CD8-positive, alpha-beta memory T cell (primary cell): ENCODE measurements at places on chromosomes 16 and 17.
A peak's percentile ranks its signal among the peaks of the same experiment; 100 is the strongest.

- DNase-seq, result no peak
These were observed 49.6 kb upstream of the CLEC19A start for GRCh38 chr16:19235886-19236285.

- no peak for DNase-seq
These were observed 18.4 kb downstream of the SAP30BP start for GRCh38 chr17:75685499-75685898.

- no peak for DNase-seq
These were observed 22.6 kb upstream of the CPNE2 start for GRCh38 chr16:57069635-57070370.

GRCh38 chr16:6560306-6561100, 772.1 kb upstream of the RBFOX1 start:
- no peak for DNase-seq

DNA sequence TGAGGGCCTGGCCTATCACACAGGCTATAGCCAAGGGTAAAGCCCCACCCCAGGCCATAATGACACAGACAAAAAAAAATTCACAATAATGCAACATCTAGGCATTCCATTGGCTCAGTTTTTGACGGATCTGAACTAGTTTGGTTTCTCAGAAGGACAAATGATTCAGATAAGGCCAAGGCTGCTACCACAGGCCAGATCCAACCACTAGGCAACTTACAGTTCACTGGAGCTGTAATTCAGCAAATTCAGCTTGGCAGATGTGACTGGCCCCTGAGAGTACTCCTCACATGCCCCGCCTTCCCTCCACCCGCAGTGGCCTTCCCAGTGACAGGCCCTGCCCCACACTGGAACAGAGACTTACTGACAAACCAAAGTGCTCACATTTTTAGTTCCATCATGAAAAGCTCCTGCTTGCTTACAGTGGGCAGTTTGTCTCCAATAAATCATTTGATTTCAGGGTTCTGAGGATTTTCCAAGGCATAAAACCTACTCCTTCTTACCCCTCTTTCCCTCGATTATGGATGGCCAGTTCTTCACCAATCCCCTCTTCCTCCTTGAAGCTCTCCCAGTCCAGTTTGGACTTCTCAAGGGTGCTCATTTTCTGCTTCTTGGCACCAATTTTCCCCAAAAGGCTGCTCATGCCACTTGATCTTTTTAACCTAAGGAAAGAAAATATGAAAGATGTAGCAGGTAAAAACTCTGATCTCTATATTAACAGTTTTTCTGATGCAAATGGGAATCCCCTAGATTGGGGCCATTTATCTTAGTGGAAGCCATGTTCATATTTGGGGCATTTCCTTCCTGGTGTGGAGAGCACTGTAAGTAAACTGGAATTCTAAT, 53.3 kb upstream of the BCAR1 start:
- DNase-seq, result no peak

DNA sequence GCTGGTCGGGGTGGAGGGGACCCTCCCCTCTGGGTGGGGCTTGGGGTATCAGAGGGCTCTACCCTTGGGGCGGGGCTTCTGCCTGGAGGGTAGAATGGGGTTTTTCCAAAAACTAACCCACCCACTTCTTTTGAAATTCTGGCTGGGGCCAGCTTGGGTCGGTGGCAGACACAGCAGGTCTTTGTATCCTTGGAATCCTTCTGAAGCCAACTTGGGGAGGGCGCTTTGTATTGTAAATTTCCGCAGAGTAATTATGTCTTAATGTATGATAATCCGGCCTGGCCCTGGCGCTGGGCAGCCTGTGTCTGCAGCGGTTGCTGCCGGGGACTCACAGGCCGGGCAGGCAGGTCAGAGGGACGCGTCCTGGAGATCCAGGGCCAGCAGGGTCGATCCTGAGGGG, 33.9 kb upstream of the GSE1 start:
- no peak for DNase-seq

- no peak for DNase-seq
These were observed 35.0 kb upstream of the ALKBH5 start for GRCh38 chr17:18148586-18148985.

DNA sequence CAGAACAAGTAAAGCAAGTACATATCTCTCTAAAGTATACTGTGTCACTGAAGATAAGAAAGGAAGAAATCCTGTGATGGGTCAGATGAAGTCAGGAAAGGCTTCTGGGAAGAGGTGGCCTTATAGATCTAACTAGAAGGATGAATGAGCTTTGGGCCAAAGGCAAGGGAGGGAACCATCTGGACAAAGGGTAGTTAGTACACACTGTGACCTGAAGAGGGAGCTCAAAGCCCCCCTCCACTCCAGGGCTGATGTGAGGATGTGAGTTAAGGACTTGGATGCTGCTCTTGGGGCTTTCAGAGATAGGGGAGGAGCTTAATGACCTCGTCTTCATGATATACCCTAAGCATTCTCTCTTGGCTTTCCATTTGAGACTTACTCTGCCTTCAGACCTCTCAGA, 185.3 kb upstream of the CACNG3 start:
- no peak for DNase-seq

- DNase-seq, result no peak
These were observed 27.3 kb upstream of the CBFA2T3 start for GRCh38 chr16:89004209-89004831.

- no peak for DNase-seq
These were observed 43.4 kb downstream of the MYOCD start for GRCh38 chr17:12709063-12709462.

GRCh38 chr16:68420366-68420942, 27.9 kb downstream of the SMPD3 start:
- DNase-seq, result no peak

DNA sequence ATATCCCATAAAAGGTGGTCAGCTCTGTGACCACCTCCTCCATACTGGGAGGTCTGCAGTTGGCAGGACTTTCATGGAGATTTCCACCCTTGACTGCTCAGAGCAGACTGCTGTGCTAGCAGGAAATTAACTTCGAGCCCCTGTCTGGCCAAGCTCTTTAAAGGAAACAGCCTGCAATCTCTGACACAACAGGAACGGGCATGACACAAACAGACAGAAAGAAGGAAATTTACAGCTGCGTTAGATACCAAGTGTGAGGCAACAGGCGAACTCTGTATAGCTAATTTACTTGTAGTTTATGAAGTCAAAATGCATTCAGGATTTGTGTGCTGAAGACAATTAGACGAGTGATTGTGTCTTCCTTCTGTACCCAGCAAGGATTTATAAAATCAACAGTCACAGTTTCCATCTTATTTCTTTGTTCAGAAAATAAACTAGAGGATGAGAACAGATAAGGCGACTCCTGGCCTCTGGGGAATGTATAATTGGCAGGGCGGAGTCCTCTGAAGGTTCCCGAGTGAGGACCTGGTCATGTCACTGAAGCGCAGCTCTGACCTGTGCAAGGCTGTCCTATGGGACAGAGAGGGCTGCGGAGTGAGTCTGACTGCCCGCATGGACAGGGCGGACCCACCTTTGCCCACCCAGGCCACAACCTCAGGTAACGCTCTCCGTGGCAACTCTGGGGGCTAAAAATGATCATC, 16.1 kb downstream of the WIPI1 start:
- no peak for DNase-seq

DNA sequence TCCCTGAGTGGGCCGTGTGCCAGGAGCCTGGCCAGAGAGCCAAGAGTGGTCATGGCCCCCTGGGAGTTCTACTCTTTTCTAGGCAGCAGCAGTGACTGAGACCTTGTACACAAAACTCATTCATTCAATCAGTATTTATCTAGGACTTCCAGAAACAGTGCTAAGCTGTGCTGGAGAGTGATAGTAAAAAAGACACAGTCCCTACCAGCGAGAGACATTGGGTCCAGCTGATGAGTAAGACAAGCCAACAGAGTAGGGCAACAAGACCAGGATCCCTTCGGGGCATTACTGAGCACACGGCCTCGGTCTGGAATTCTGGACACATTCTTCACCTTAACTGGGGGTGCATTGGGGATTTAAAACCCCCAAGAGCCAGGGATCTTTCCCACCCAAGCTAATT, 20.2 kb downstream of the CBX4 start:
- no peak for DNase-seq

DNA sequence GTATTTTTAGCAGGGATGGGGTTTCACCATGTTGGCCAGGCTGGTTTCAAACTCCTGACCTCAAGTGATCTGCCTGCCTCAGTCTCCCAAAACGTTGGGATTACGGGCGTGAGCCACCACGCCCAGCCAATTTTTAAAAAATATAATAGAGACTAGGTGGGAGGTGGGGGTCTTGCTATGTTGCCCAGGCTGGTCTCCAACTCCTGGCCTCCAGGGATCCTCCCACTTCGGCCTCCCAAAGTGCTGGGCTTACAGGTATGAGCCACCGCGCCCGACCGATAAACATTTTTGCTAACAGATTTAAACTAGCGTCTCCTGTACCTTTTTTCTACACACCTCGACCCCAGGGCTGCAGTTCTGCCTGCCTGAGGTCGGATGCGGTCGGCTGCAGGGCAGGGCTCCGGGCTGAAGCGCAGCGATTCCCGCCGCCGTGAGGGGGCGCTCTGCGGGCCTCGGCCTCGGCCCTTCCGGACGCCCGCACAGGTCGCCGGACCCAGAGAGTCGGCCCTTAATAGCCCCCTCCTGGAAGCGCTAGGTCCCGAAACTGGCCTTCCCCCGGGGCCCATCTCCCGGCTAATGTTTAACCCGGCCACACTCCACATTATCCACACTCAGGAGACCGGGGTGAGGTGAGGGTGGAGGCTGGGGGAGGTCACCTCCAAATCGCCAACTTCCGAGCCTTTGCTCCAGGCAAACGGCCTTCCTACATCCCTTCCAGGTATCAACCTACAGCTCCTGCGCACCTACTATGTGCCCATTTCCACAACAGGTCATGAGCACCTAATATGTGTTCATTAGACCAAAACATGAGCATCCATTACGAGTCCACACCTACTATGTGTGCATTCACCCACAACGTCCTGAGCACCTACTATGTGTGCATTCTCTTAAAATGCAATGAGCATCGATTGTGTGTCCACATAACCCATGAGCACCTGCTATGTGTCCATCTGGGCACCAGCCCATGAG, 2.0 kb upstream of the GLIS2 start:
- DNase-seq, result no peak

GRCh38 chr17:76207275-76208059, 32.8 kb downstream of the RNF157 start:
- no peak for DNase-seq

DNA sequence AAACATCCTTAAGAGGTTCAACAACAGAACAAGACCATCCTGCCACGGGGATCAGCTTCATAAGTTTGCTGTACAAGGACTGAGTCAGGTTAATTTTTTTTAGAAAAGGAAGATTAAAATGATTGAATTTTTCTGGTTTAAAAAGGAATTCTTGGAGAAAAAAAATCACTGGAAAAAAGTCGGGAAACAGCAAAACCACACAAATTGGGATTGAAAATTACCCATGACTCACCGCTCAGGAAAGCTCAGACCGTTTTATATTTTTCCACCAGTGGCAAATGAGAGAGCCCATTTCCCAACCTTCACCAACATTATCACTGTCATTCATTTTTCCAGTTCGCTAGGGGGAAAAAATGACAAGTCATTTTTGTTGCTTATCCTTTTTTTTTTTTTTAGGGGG, 46.6 kb downstream of the MRM3 start:
- no peak for DNase-seq

GRCh38 chr17:2215616-2216364, 87.8 kb downstream of the SMG6 start:
- DNase-seq, result peak; percentile 58

- DNase-seq, result no peak
These were observed 50.8 kb upstream of the JPH3 start for GRCh38 chr16:87551487-87551886.

DNA sequence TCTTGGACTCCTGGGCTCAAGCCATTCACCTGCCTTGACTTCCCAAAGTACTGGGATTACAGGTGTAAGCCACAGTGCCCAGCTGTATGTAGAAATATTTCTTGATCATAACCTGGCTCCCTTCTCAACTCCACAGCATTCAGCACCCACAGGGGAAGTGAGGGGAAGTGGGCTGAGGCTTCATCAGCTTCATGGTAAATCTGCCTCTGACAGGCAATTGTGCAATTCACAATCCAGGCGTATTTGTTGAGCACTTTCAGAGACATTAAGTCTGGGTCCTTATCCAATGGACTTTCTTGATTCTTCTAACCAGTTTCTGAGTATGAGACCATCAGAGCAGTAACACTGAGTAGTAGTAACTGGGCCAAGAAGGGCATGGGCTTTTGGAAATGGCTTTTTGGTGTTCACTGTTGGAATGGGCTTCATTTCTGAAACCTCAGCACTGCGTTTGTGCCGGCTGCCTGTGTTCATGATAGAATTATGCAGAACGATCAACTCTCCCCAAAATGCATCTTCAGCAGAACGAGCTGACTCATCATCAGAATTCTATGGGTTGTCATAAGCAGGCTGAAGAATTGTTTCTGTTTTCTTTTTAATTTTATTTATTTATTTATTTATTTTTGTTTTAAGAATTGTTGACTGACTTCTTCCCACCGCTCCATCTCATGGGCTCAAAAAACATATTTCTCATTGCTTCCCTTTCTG, 28.9 kb downstream of the FAM20A start:
- DNase-seq, result no peak

- no peak for DNase-seq
These were observed at the start of gene CNTNAP1 for GRCh38 chr17:42681976-42682721. TSS of gene CNTNAP1 (plus strand) at chr17:42682531. CDS start at chr17:42682830, 299 bp downstream.

- no peak for DNase-seq
These were observed 31.9 kb upstream of the ACSF3 start for GRCh38 chr16:89061590-89062380.

GRCh38 chr17:15361592-15361991, 20.2 kb upstream of the TEKT3 start:
- no peak for DNase-seq

DNA sequence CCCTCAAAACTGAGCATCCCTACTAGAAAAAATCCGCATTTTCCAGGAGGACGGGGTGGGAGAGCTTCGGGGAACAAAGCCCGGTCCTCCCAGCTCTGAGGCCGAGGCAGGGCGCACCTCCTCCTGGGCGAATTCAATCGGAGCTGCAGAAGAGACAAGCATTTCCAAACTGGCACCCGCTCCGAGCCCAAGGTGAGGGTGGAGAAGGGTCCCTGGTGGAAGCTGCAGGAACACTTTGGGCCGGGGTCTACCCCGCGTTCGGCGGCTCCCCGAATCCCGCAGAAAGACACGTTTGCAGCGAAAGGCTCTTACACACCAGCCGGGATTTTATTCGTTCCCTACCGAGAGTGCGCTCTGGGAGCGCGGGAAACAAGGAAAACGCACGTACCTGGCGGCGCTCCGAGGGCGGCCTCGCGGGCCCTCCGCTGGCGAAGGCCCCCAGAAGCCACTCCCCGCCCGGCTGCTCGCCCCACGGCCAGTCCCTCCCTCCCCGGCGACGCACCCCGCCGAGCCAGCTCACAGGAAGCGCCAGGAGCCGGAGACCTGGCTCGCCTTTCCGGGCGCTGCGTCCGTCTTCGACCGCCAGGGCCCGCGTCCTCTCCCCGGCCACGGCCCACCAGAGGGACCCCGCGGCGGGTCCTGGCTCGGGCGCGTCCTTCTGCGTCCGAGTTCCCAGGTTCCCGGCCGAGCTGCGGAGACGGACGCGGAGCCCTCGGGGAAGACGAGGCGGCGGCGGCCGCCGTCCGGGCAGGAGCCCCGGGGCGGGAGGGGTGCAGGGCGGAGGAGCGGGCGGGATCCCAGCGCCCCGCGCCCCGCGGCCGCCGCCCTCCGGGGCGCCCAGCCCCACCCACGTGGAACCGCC, 49.8 kb upstream of the BAHCC1 start:
- DNase-seq, result peak; percentile 34

GRCh38 chr16:67349172-67349571, 22.6 kb downstream of the LRRC36 start:
- no peak for DNase-seq

GRCh38 chr17:21679256-21680146, 12.8 kb upstream of the KCNJ18 start:
- DNase-seq, result peak; percentile 15

GRCh38 chr17:59093702-59094231, 12.9 kb downstream of the TRIM37 start:
- no peak for DNase-seq
